CD4-positive, CD25-positive, alpha-beta regulatory T cell (primary cell): ENCODE measurements at places on chromosomes 4 and X. TPM values are rescaled to one million over a fixed set of nuclear protein-coding genes. Genes with fewer than 3 reads are reported as not detected.

DNA sequence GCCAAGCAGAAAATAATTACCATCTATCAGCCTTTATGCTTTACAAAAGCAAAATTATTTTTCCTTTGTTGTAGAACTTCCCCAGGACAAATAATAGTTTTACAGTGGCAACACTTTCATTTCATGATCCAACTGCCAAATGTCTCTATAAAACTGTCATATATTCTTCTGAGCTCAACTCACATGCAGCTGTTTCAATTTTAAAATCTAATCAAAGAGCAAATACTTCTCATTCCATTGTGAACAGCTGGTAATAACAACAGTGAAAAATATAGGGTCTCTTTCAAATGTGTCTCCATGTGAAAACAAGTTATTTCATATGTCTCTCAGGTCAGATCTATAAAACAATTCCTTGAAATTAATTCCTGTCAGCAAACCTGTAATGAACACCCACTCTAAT is 270.6 kb upstream of the SLC7A11 start:
- no peak overlapping the region for H3K27ac ChIP-seq
- no peaks in the 10 kb centered on the region for H3K27me3 ChIP-seq
- H3K36me3 ChIP-seq = no peaks in the 10 kb centered on the region
- no peak for DNase-seq
- no peaks in the 10 kb centered on the region for H3K4me1 ChIP-seq

Gene PNMA5
- polyA plus RNA-seq = 0.27 TPM

Gene NSD2
- 7.6 TPM for polyA plus RNA-seq

- peak within 1 kb of the TSS; percentile 59 for H3K4me3 ChIP-seq
- peak; percentile 37 for DNase-seq
- H3K36me3 ChIP-seq = no peaks in the 10 kb centered on the region
Observed at GRCh38 chrX:48835524-48836329, at the start of gene PCSK1N. Gene PCSK1N, minus strand, starts transcription at chrX:48835610. Its CDS starts 78 bp downstream, at chrX:48835532.

Gene CLGN
- polyA plus RNA-seq = not detected
